ENCODE measurements at places on chromosomes 1 and 21.

- no peak for DNase-seq
These were observed 158.6 kb downstream of the MIS18A start for GRCh38 chr21:32120230-32120629.

DNA sequence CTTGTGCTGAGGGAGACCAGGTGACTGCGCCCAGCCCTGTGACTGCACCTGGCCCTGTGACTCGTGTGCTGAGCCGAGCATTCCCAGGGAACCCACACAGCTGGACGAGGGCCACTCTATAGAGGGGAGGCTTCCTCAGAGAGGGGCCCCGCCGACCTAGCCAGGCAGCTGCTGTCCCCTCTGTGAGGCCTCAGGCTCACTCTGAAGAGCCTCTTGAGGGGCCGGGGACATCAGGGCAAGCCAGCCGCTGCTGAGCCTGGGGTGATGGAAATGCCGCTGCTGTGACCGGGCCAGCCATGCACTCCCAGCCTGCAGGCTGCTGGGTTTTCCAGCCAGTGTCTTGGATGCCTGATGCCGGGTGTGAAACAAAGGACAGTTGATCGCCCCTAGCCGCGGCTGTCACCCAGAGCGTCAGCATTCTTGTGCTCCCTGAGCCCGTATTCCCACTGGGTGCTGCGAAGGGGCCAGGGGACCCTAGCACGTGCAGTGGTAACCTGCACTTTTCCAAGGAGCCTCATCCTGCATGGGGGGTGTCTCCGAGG, 17.5 kb downstream of the PFKL start:
- no peak for DNase-seq

DNA sequence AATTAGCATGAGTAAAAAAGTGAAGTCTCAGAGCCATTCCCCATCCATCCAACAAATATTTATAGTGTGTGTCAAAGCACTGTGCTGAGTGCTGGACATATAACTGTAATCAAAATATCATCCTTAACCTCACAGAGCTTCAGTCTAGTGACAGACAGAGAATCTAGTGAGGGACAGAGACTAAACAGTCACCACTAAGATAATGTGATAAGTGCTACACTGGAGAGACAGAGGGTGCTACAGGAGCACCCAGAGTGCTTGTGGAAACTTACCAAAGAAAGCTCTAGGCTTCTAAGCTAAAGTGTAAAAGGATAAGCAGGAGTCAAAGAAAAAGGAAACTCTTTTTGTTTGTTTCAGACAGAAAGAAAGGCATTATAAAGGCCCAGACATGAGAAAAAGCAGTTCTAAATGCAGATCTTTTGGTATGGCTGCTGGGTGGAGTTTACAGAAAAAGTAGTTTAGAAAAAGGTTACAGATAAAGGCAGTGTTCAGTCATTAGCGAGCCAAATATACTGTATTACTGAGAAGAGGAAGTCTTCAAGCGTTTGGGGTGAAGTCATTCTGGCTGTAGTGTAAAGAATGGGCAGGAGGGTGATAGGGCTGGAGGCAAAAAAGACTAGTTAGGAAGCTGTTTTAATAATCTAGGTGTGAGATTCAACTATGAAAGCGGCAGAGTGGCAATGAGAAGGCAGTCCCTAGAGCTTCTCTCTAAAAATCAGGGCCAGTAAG, 83.8 kb downstream of the SCMH1 start:
- DNase-seq: no peak

- DNase-seq: no peak
These were observed 71.7 kb downstream of the JAK1 start for GRCh38 chr1:64894438-64895196.

DNA sequence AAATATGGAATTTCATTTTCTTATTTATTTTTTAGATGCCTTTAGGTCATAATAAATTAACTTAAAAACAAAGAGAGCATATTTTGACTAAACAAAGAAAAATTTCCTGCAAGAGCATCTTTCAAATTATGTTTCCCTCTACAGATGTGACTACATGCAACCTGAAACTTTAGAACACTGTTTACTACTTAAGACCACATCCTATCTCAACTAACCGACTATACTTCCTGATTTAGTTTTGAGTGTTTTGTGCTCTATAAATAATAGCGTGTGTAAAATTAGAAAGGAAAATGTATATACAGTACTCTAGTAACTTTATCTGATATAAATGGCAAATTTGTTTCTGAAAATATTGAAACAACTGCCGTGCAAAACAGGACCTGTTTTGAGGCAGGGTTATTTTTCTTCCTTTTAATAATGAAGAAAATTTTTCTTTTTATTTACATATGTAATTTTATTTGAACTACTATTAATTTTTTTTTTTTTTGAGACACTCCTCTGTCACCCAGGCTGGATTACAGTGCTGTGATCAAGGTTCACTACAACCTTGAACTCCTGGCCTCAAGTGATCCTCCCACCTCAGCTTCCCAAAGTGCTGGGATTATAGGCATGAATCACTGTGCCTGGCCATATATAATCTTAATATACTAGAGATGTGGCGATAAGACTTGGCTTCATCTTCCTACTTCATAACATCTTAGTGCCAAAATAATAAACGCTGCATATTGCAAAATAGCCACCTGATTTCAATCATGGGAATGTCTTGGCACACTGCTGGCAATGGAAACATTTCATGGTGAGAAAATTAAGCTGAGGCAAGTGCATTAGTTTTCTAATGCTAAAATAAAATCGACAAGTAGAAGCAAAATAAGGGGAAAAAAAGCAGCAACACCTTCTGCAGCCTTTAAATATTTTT, 12.3 kb downstream of the ZRANB2 start:
- DNase-seq: no peak

DNA sequence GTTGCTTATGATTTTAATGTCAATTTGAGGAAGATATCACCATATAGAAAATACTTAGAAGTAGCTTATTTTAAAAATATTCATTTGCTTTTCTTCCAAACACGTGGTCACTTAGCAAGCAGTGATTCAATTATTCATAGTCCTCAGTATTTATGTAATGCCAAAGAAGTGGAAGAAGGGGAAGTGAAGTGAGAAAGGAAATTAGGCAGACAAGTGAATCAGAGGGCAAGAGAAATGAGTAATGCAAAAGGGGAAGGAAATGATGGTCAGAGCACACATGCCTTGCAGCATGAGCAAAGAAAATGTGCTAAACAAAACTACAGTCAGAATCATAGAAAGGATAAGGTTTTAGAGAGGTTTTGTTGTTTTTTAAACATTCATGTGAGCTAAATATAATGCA, 31.8 kb downstream of the SDCCAG8 start:
- DNase-seq: no peak

GRCh38 chr1:58996341-58997059, 212.7 kb upstream of the JUN start:
- DNase-seq: no peak

GRCh38 chr21:36534656-36535055, 54.7 kb upstream of the CLDN14 start:
- no peak for DNase-seq

- no peak for DNase-seq
These were observed 24.3 kb upstream of the TCEA3 start for GRCh38 chr1:23448846-23449245.

- DNase-seq: no peak
These were observed 8.3 kb downstream of the TTC22 start for GRCh38 chr1:54792686-54793282.

DNA sequence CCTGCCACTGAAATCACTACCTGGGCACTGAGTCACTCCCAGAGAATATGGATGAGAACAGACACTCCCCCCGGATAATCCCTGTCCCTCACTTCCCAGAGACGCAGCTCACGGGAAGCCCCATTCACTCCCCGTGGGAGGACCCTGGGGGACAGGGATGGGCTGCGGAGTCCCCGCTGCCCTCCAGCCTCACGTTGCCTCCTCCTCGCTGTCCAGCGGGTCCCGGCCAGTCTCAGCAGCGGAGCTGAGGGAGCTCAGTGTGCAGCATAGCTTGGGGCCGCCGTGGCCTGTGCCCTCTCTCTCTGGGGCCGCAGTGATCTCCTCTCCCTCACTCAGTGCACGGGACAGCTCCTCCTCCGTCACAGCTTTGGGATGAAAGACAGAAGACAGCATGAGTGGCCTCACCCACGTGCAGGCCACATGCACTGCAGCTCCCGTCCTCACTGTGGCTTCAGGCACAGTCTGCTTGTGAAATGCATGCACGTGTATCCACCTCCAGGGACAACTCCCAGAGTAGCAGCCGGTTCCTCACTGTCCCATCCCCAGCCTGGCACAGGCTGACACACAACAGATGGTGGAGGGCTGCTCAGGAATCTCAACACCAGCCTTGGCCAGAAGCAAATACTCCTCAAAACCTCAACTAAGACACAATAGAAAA, 7.4 kb downstream of the CFAP410 start:
- no peak for DNase-seq

GRCh38 chr1:7535934-7536878, 234.9 kb upstream of the VAMP3 start:
- DNase-seq: no peak

- no peak for DNase-seq
These were observed 1.9 kb downstream of the JAM2 start for GRCh38 chr21:25640943-25641292.

DNA sequence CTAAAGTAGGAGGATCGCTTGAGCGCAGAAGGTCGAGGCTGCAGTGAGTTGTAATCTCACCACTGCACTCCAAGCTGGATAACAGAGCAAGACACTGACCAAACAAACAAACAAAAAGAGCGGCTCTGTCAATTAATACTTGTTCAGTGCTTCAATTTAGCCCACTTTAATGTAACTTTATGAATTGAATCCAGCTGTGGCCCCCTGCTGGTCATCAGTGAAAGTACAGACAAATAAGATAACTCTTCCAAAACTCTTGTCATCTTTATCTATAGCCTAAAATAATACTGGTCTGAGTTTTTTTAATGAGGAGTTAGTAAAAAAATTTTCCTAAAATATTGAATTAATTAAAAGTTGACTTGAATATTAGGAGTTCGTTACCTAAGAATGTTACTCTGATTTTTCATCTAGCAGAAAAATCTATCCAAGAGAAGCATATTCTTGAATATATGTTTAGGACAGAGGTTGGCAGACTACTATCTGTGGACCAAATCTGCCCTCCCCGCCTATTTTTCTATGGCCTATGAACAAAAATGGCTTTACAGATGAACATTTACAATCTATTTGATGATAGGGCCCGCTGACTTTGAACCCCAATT, 26.1 kb downstream of the ATP5PF start:
- peak; percentile 52 for DNase-seq

DNA sequence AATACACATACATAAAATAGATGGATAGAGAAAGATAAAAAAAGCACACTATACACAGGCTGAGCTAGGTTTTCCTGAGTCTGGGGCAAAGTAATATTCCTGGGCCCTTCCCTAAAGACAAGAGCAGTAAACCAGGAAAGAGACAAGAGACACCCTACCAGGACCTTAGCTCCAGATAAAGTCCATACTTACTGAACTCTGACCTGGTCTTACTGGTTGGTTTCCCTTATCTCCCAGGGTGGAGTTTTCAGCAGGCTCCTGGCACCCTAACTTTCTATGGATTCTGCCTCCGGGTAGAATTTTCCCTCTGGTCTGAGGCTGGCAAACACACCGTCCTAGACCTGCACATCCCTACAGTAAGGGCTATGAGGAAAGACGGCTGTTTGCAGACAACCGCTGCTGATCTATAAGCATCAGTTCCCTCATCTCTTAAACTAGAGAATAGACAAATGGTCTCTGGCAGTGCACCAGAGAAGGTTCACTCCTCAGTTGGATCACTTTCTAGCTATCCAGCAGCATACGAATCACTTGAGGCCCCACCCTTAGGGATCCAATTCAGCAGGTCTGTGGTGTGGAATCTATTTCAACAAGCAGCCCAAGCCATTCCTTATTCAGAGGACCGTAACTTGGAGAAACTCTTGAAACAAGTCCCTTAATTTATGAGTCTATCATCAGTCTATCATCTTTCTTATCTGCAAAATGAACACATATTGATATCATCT, 52.0 kb downstream of the ARHGEF11 start:
- no peak for DNase-seq

- DNase-seq: no peak
These were observed 23.4 kb downstream of the COA7 start for GRCh38 chr1:52674497-52675384.

DNA sequence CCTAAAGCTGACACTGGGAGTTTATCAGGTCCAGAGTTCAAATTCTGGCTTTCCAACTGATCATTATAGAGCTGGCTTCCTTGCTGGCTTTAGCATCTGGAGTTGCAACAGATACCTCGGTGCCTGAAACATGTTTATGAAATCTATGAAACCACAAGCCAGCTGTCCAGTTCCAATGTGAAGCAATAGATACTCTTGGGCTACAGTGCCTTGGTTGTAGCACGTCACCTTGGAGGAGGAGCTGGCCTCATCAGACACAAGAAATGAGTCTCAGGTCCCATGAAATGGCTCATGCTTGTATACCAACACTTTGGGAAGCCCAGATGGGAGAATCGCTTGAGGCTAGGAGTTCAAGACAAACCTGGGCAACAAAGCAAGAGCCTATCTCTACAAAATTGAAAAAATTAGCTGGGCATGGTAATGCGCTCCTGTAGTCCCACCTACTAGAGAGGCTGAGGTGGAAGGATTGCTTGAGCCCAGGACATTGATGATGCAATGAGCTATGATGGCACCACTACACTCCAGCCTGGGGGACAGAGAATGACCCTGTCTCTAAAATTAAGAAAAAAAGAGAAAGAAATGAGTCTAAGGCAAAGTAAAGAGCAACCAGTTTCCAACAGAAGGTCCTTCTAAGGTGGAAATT, 132.5 kb upstream of the ZNF648 start:
- no peak for DNase-seq

GRCh38 chr1:234000557-234001041, 96.1 kb downstream of the SLC35F3 start:
- DNase-seq: no peak

DNA sequence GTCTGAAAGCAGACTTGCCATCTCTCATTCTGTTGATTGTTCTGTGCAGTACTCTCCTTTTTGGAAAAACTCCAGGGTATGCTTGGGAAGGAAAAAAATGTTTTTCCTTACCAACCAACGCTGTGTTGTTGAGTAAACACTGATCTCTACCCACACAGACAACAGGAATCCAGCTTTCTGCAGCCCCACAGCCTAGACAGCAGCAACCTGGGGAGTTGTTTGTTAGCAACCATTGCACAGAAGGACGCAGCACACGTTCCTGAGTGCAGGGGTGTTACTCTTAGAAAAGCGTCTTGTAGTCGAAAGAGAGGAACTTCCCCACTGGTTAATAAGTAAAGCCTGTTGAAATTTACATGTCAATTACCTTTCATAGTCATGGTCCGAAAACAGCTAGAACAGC, 56.6 kb downstream of the SMYD2 start:
- no peak for DNase-seq

DNA sequence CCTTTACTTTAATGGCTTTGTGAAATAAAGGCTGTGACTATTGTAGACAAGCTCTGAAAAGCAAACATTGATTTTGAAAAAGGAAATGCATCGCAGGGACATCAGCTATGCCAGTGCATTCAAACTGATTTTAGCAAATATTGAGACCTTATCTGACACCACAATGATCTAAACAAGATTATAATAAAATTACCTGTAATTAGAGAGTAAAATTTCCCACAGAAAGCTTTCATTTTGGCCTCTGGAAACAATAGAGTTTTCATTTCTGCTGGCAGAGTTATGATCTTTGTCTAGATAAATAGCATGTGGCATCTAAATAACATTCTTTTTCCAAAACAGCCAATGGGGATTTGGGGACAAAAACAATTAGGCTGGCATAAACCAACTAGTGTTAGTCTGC, 650.4 kb upstream of the PRMT6 start:
- DNase-seq: no peak

All from activated CD8-positive, alpha-beta memory T cell treated with anti-CD3 and anti-CD28 coated beads, Interleukin-2, amount 50 U/mL, for 4 hours (primary cell).